ENCODE measurements at places on chromosomes 1 and 21.

DNA sequence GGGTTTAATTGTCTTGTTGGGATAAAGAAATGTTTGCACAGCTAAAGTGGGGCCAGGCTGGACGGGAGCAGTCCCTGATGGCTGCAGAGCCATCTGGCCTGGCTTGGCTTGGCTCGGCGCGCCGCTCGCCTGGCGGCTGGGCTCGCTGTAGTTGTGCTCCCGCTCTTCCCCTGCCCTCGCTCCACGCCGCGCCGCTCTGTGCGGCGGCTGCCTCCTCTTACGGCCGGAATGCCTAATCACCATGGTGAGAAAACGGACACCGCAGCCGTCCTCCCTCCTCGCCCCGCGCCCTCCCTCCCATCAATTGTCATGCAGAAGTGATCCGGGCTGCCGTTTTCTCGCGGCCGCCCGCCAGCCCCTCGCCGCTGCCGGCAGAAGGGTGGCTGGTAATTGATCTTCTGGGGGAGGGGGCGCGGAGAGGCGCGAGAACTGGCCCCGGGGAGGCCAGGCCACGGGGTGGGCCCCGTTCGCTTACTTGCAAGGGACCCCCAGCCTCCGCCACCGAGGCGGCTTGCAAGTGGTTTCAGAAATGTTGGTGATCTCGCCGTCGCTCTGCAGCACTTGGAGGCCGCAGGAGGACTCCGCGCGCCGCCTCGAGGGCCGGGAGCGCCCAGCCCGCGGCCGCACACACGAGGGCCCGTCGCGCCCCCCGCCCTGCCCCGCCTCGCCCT lies 12.4 kb downstream of the RNF220 start:
- peaks cover 67% of the 10 kb centered on the region for H3K27me3 ChIP-seq
- H3K4me1 ChIP-seq, result peaks cover 20% of the 10 kb centered on the region
- no peaks in the 10 kb centered on the region for H3K36me3 ChIP-seq
- H3K27ac ChIP-seq, result no peak overlapping the region
- DNase-seq, result peak; percentile 48

DNA sequence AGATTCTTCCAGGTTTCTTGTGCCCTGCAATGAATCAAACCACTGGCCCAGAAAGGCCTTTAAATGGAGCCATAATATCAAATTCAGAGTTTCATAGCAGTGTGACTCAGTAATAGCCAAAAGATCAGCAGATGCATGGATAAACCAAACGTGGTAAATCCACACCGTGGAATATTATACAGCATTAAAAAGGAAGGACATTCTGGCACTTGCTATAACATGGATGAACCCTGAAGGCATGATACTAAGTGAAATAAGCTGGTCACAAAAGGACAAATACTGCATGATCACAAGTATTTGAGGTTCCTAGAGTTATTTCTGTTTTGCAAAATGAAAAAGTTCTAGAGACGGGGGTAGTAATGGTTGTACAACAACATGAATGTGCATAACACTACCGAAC lies 140.1 kb downstream of the TOMM20 start:
- H3K4me3 ChIP-seq, result no peak overlapping the region
- H3K4me1 ChIP-seq, result peaks cover 13% of the 10 kb centered on the region
- H3K27me3 ChIP-seq, result no peaks in the 10 kb centered on the region
- no peak for DNase-seq

DNA sequence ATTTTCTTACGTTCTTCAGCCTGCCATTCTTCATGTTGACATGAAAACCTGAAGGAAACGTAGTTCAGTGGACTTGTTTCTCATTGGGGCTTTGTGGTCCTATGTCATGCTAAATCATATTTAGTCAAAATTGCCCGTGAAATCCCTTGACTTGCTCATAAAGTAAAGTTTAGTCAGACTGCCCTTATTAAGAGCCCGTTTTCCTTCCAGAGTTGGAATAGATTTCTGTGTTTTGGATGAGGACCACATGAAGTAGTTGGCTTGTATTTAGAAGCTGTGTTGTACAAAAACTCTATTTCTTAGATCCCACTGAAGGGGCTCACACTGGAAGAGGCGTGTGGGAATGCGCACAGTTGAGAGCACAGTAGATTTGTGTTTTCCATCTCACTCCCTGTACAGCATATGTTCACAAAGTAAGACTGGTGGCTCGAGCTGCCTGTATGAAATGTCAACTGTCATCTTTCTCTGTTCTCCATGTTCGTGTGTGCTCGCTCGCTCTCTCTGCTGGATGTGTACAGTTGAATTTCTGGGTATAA lies 42.4 kb downstream of the CAMTA1 start:
- H3K27ac ChIP-seq, result peak overlapping the region; percentile 53
- H3K4me1 ChIP-seq, result peaks cover 14% of the 10 kb centered on the region
- peaks cover 3% of the 10 kb centered on the region for H3K36me3 ChIP-seq
- no peak overlapping the region for H3K4me3 ChIP-seq
- H3K27me3 ChIP-seq, result no peaks in the 10 kb centered on the region

DNA sequence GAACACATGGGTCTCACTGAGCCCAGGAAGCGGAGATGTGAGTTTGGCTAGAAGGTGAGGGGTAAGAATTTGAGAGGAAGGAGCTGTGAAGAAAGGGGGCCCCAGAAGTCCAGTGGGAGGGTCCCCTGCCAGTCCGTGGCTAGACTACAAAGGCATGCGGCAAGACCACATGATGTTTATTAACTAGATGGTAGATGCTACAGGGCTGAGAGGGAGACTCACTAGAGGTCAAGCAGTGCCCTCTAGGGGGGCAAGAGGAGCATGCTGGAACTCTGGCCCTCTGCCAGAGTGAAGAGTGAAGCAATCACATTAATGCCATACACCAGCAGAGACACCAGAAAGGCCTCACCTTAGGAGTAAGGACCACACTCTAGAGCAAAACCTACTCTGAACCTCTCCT lies 12.2 kb downstream of the KIAA0319L start:
- H3K36me3 ChIP-seq, result peaks cover 4% of the 10 kb centered on the region
- H3K27ac ChIP-seq, result no peak overlapping the region
- H3K4me1 ChIP-seq, result peaks cover 8% of the 10 kb centered on the region
- DNase-seq, result peak; percentile 84
- no peaks in the 10 kb centered on the region for H3K27me3 ChIP-seq
- no peak overlapping the region for H3K4me3 ChIP-seq

DNA sequence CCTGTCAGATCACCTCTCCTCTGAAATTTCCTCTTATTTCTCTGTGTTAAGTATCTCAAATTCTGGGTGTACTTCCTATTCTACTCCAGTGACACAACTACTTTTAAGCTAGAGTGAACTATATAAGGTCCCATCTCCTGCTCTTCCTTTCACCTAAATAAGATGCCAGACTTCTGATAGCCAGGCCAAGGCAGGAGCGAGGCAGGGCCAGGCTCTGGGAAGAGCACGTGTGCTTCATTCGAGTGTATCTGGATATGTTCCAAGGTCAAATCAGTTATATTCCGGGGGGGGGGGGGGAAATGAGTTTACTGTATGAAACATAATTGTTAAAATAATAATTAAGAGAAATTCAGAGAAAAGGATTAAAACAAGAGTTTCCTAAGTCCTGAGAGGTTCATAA lies 60.1 kb downstream of the LRRC71 start:
- DNase-seq, result no peak
- H3K4me3 ChIP-seq, result no peak overlapping the region
- H3K36me3 ChIP-seq, result peaks cover 53% of the 10 kb centered on the region

GRCh38 chr1:41754540-41754939 lies 164.2 kb downstream of the HIVEP3 start:
- H3K4me1 ChIP-seq, result peaks cover 5% of the 10 kb centered on the region
- H3K36me3 ChIP-seq, result no peaks in the 10 kb centered on the region
- no peak overlapping the region for H3K4me3 ChIP-seq
- no peaks in the 10 kb centered on the region for H3K27me3 ChIP-seq

- H3K4me1 ChIP-seq, result peaks cover 3% of the 10 kb centered on the region
- H3K27me3 ChIP-seq, result peaks cover 55% of the 10 kb centered on the region
- H3K4me3 ChIP-seq, result peak overlapping the region; percentile 31
- H3K36me3 ChIP-seq, result no peaks in the 10 kb centered on the region
- DNase-seq, result peak; percentile 18
Measured at GRCh38 chr1:228646717-228647522, 88.4 kb upstream of the RHOU start.

DNA sequence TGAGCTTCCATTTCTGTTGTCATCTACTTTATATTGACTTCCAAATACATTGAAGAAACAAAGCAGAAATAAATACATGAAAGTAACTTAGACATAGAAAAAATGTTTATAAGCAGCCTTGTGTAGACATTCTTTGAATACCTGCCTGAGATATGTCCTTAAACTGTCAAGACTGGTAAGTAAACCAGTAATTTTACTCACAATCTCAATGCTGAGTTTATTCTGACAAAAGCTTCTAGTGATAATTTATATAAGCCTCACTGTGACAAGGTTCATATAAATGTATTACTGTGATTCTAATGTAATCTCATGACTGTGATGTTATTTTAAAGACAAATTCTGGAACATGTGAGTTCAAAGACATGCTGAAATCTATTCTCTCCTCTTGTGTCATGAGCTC lies 516.7 kb upstream of the B3GALT2 start:
- no peak for DNase-seq
- H3K27ac ChIP-seq, result no peak overlapping the region
- no peaks in the 10 kb centered on the region for H3K27me3 ChIP-seq

- H3K4me3 ChIP-seq, result no peak overlapping the region
- no peak for DNase-seq
- no peaks in the 10 kb centered on the region for H3K27me3 ChIP-seq
- H3K27ac ChIP-seq, result no peak overlapping the region
Measured at GRCh38 chr1:49389699-49390098, 613.0 kb upstream of the BEND5 start.

- H3K4me3 ChIP-seq, result no peak overlapping the region
- no peaks in the 10 kb centered on the region for H3K4me1 ChIP-seq
- H3K36me3 ChIP-seq, result no peaks in the 10 kb centered on the region
Measured at GRCh38 chr1:46927249-46927835, 13.9 kb downstream of the CYP4A11 start.

Data from cardiac muscle cell (in vitro differentiated cells and primary cell).